ENCODE measurements at places on chromosomes 2 and 18.

GRCh38 chr2:40466935-40467572, 15.2 kb upstream of the SLC8A1 start:
- no peaks in the 10 kb centered on the region for H3K4me1 ChIP-seq
- DNase-seq, result no peak

- no peak overlapping the region for H3K27ac ChIP-seq
- no peak overlapping the region for H3K4me3 ChIP-seq
- no peak for DNase-seq
- no peaks in the 10 kb centered on the region for H3K27me3 ChIP-seq
These were observed 56.4 kb downstream of the MAP4K3 start for GRCh38 chr2:39380525-39381150.

DNA sequence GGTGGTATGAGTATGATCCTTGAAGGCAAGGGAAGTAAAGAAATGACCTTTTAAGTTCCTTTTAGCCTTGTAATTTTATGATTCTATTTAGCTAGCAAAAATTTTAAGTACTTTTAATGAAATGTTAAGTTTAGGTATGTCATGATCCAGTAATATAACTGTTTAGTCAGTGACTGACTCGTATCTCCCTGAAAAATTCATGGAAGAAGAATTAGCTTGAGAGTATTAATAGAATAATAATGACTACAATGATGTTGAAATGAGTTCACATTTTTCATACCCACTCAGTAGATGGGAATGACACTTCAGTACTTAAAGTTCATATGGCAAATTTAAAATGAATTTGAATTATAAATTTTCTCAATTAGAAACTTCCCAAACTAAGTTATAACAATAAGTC, 14.6 kb downstream of the RAB3GAP1 start:
- H3K27me3 ChIP-seq, result no peaks in the 10 kb centered on the region
- H3K4me3 ChIP-seq, result no peak overlapping the region
- H3K36me3 ChIP-seq, result no peaks in the 10 kb centered on the region
- H3K27ac ChIP-seq, result no peak overlapping the region
- no peaks in the 10 kb centered on the region for H3K4me1 ChIP-seq

- H3K27me3 ChIP-seq, result no peaks in the 10 kb centered on the region
- DNase-seq, result no peak
- no peaks in the 10 kb centered on the region for H3K36me3 ChIP-seq
- H3K4me1 ChIP-seq, result no peaks in the 10 kb centered on the region
- H3K27ac ChIP-seq, result no peak overlapping the region
These were observed 65.4 kb upstream of the HNRNPA3 start for GRCh38 chr2:177147093-177147694.

- no peak for DNase-seq
- H3K27ac ChIP-seq, result peak overlapping the region; percentile 85
- H3K27me3 ChIP-seq, result no peaks in the 10 kb centered on the region
These were observed 25.1 kb upstream of the CREB1 start for GRCh38 chr2:207504513-207505170.
